ENCODE measurements at places on chromosomes 1 and 21. TPM values are rescaled to one million over a fixed set of nuclear protein-coding genes. Genes with fewer than 3 reads are reported as not detected.

DNA sequence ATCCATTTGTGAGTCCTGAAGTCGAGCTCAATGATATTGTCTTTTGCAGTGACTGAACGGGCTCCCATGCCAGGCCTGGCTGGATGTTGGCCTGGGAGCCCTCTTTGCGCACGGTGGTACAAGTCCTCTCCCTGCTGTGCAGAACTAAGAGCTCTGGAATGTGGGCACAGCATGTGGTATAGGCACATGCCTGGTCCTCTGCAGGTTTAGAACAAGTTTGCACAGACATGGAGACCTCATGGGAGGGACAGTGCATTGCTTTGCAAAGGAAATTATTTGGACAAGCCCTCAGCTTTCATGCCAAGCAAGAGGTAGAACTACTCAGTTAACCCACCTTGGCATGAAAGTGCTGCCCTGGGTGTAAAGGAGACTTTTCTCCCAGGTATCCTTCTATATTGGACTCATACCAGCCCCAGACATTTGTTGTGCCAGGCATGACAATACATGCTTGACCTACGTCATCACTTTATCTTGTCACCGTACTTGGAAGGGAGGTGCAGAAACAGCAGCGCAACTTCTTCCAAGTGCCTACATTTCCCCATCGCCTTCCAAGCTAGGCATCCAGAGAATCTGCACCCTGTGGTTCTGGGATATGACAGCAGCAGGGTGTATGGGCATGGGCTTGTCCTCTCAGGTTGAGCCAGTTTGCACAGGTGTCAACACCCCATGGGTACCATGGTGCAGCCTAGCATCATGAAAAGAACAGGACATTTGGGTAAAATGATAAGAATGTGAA, 37.6 kb upstream of the MRPS6 start:
- no peak for DNase-seq

DNA sequence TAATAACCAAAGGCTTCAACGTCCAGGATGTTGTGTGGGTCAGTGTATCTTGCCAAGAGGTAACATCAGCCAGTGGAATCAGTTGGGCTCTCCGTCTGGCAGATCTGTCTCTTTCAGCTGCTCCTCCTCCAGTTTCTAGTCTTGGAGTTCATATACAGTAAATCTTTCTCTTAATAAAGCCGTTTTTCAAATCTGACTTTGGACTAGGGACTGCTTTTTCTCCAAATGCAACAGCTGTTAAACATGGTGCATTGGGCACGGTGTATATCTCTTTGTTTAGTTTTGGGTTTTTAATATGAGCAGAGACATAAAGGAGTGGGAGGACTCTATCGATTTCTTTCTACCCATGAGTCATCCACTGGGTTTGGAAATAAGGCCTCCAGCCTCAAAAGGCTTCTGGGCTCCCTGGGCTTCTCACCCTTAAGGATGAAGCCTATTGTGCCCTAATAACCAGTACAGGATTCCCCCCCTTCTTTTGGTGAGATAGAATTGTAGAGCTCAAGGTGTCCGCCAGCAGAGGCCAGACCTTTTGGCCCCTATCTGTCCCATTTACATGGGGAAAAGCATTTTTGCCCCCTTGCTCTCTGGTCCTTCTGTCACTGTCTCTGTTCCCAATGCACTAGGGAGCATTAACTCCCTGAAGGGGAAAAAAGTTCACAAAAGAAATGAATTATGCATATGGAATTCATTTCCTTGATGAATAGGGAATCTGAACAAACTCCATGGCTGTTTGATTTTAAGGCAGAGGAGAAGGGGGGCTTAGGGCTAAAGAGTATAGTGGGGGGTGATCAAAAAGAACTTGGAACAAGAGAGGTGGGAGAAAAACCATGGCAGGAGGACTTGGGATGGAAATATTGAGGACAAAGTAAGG, 86.0 kb downstream of the PBX1 start:
- DNase-seq: no peak

GRCh38 chr1:156543066-156543465, 29.3 kb downstream of the IQGAP3 start:
- DNase-seq: no peak

The PLA2G2D gene
- not detected for total RNA-seq

The TCHH gene
- under 0.01 TPM for total RNA-seq

GRCh38 chr1:209224886-209225285, 358.6 kb upstream of the CAMK1G start:
- DNase-seq: no peak

Data from dermis microvascular lymphatic vessel endothelial cell (primary cell).